ENCODE measurements at places on chromosomes 6 and 20.

- DNase-seq: no peak
Measured at GRCh38 chr20:56750430-56750829, 121.3 kb downstream of the TFAP2C start.

DNA sequence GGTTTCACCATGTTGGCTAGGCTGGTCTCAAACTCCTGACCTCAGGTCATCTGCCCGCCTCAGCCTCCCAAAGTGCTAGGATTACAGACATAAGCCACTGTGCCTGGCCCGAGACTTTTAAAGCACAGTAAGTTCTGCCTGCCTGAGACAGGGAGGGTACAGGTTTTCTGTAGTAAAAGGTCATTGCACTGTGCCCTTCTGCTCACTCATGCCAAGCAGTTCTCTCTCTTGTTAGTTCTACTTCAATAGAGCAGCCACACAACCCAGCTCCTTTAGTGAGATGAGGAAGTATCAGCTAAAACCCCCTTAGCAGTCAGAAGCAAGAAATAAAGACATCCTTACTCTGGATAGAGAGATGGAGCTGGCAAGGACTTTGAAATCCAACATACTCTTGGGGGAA is 52.4 kb upstream of the ARMH2 start:
- no peak for DNase-seq

DNA sequence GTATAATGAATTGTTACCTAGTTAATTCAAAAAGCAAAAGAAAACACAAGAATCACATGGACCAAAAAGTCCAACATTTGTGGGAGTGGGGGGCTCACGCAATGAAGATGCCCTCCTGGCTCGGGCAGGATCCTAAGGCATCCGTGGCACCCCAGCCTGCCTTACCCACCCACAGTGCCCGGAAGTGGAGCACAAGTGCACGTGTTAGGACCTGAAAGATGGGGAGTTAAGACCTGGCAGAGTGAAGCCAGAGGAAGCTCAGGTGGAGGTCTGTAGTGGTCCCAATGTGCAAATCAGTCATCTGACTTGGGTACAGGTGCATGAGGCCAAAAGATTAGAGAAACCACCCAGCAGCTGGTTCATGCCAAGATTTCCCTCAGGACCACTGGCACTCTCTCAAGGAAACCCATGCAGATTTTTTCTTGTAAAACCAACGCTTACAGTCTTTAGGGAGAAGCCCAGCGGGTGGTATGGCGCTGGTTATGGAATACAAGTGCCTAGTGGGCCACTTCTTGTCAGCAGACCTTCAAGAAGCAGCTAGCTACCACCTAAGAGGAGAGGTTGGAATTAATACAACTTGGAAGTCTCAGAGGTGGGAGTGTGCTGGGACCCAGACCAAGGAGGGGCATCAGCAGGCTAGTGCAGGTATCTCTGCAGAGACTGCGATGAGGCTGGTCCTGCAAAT is 42.1 kb downstream of the BFSP1 start:
- no peak for DNase-seq

DNA sequence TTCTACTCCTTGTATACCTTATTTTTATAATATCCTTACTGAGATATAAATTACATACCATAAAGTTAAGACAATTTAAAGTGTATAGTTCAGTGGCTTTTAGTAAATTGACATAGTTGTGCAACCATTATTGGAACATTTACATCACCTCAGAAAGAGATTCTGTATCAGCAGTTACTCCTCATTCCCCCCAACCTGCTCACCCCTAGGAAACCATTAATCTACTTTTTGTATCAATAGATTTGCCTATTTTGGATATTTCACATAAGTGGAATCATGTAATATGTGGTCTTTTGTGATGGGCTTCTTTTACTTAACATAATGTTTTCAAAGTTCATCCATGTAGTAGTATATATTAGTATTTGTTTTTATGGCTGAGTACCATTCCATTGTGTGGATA is 51.3 kb downstream of the CDC5L start:
- no peak for DNase-seq
